ENCODE measurements at places on chromosomes 11 and 22.

DNA sequence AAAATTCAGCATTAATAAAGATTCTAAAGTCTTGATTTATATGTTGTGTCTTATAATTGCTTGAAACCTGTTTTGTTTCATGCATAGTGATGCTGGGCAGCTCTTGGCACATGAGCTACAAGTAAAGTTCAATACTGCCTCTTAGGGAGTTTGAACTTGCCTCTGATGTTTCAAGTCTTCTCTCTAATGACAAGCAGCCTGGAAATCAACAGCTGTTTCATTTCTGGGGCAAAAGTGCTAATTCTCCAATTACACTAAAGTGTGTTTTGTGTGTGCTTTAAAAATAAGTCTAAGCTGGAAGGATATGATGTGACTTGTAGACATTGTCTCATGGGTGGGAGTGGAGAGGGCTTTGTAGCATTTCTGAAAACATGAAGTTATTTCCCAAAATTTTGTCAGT, 23.7 kb upstream of the SESN3 start:
- no peak for DNase-seq

GRCh38 chr11:20668844-20669819, at the start of gene NELL1:
TSS of gene NELL1 (plus strand) at chr11:20669586.
- no peak for DNase-seq

GRCh38 chr11:76143274-76143673, 63.0 kb downstream of the WNT11 start:
- DNase-seq, result no peak

DNA sequence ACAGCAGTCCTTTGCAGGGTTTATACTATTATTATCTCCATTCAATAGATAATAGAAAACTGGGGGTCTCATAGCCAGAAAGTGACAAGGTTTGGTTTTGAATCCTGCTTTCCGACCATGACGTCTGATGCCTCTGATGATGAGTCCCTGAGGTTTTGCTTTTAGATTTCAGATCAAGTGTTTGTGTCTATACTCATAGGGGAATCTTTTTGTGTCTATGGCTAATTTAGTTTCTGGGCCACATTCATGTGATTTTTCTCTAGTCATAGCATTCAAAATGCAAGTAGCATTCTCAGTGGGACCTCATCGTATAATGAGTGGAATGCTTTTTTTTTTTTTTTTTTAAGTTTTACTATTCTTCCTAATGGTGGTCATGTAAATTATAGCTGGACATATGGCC, 72.9 kb downstream of the TNRC6B start:
- DNase-seq, result no peak

GRCh38 chr22:24407278-24407665, 20.1 kb upstream of the ADORA2A start:
- DNase-seq, result no peak

- DNase-seq, result no peak
These were observed 6.7 kb downstream of the NECTIN1 start for GRCh38 chr11:119722281-119722794.

DNA sequence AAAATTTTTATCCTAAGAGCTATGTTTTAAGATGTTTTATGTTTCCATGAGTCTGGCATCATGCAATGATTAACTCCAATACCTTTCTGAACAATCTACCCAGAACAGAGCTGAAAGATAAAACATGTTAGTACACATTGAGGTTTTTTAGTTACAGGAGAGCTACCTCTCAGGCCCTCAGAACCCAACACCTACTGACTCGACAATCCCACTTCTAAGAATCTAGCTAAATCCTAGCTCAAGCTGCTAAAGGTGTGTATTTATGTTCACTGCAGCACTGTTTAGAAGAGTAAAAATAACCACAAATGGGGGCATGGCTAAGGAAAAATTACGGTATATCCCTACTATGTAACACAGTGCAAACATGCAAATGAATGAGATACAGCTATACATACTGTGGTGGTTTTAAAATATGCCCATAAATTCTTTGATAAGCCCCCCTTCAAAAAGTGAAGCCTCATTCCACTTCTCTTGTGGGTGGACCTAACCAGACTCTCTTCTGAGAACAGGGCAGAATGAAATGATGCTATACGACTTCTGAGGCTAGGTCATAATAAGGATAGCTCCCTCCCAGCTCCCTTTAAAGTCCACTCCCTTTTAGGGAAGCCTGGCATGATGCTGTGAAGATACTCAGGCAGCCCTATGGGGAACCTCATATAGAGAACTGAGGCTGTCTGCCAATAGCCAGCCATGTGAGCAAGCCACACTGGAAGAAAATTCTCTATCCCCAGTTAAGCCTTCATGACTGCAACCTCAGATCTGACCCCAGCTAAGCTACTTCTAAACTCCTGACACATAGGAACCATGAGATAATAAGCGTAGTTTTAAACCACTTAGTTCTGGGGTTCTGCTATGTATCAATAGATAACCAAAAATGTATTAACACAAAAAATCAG, 29.5 kb downstream of the TMEM123 start:
- DNase-seq, result no peak

DNA sequence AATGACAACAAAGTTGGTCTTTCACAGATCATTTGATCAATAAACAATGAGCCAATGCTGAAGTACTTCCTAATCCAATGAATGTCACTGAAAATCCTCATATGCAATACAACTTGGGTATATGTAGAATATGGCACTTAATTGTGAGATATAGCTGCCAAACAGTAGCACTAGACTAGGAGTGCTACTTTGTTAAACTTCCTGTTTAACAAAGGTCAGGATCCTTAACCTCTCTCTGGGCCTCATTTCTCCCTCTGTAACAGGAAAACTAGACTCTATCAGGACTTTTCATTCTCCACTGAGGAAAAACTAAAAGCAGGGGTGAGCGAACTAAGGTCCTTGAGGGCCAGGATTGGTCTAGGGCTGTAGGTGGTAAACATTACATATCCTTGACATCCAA, 56.1 kb downstream of the PITPNB start:
- DNase-seq, result no peak

DNA sequence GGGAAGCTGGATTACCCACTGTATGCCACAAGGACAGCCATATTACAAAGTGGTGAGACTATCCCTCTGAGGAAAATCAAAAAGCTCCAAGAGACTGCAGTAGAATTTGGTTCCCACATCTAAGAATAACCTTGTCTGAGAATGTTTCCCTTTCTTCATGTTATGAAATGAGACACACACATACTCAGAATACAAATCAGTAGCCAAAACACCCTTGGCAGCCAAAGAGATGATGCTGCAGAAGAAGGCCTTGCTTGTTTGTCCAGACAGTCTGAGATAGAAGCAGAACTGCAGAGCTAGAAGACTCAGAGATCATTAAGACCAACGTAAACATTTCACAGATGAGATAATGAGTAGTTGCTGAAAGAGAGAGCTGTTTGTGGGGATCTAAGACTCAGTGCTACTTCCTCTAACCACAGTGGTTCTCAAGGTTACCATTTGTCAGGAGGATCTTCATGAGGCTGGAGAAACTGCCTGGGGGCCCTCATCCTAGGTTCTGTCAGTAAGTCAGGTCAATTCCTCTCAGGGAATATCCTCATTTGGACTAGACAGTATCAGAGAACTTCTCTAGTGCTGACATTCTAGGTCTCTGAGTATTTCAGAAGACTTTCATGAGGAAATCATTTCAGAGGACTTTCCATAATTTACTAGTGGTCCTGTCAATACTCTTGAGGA, 38.9 kb downstream of the RELT start:
- no peak for DNase-seq

DNA sequence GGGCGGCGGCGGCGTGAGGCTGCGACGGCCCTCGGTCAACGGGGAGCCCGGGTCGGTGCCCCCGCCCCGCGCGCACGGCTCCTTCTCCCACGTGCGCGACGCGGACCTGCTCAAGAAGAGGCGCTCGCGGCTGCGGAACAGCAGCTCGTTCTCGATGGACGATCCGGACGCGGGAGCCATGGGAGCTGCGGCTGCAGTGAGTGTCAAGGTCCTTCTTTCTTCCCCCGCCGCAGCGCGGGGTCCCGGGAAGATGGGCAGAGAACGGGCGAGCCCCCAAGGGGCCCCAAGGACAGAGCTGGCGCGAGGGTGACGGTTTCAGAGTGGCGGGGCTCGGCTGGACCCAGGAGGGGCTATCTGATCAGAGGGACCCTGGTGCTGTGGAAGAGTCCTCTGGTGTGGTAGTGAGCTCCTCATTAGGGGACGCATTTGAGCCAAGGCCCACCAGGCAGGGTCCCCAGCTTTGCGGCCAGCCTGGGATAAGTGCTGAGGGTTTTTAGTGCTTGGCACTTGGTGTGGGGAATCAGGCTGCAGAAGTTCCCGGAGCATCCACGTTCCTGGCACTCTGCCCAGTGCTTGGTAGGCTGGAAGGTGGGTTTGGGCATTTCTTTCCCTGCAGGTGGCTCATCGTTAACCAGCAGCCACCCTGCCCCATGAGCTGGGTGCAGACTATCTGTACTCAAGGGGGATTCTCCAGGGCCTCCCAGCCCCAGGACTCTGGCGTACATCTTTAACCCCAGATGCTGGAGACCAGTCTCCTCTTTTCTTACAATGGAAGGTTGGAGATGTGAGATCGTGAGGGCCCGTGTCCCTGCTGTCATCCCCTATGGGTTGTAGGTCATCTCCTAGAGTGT, 9.8 kb downstream of the EHBP1L1 start:
- DNase-seq, result no peak

GRCh38 chr22:44574057-44574639, 76.1 kb upstream of the RTL6 start:
- DNase-seq, result no peak

GRCh38 chr11:94675239-94675638, 92.9 kb upstream of the AMOTL1 start:
- DNase-seq, result no peak

DNA sequence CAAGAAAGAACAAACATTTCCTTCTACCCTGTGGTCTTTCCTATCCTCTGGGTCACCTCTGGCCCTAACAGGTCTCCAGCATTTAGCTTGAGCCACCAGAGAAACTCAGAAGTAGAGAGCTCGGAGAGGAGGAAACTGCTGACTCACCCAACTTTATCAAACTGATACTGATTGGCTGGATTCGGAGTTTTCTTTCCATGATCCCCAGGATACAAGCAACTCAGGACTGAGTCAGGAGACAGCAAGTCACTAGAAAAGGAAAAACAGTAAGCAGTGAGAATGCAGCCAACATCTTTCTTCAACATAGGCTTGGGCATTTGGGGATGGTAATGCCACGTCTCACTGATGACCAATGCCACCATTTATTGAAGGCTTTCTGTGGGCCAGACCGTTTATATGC, 32.7 kb downstream of the THOC5 start:
- no peak for DNase-seq

DNA sequence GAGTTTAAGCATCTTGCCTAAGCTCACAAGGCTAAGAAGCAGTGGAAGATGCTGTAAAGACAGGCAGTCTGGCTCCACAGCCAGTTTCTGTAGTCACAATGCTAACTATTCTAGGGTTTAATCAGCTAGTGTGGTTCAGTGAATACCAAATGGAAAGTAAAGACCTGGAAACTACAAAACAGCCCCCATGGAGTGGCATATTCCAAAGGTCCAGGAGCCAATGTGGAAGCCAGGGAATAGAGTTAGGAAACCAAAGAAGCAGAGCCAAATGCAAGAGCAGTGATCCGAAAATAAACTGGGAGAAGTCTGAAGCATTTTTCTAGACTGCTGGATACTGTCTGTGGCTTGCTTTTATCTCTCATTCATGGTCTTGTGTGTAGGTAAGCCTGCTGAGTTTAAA, 731.2 kb upstream of the ANO5 start:
- DNase-seq, result no peak

- DNase-seq, result no peak
These were observed 75.0 kb downstream of the JRKL start for GRCh38 chr11:96464700-96465307.

GRCh38 chr22:38062791-38063190, 5.6 kb downstream of the PICK1 start:
- no peak for DNase-seq

DNA sequence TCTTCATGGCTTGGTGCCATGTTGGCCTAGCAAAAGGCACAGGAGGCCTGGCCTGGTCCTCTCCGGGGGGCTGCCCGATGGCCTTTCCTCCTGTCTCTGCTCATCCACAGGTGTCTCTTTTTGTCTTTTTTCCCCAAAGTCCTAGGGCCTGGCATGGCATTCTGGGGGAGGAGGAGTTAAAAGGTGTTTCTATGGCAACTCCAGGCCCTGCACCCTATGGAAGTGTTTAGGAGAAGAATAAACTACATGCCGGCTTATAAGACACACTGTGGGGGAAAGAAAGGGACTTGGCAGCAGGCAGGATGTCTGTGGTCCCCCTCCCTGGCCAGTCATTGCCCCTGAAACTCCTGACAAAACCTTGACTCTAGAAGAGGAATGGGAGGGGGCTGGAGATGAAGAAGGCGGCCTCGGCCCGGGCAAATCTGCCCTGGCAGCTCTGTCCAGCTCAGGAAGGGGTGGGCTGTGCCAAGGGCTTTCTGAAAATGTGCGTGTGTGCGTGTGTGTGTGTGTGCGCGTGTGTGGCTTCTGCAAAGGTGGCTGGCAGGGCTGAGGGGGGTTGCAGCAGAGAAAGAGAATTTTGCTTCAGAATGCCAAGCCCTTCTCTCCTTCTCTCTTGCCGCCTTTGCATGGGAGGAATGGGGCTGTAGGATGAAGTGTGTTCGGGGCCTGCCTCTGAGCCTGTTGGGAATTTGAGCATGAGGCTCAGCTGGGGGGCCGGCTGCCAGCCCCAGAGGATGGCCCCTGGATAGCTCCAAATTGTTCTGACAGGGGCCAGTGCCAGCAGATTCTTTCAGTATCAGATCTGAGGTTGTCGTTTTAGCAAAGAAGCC, 3.2 kb downstream of the TIMP3 start:
- DNase-seq, result no peak

GRCh38 chr11:59208956-59209355, 3.8 kb downstream of the MPEG1 start:
- no peak for DNase-seq

DNA sequence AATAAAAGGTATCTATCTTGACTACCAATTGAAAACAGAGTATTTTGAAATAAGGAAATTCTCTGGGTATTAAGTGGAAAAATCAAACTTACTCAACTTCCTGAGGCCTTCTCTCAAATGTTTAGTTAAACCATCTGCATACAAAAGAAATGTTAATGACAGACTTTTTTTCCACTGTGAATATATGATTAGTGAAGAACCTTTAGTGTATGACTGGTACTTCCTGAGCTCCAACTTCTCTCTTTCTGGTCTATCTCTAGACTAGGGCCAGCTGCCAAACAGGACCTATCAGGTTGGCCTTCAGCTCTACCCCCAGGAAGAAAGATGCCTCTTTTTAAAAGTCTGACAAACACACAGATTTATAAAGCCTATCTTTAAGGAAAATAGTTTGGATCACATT, 68.8 kb upstream of the SCUBE2 start:
- DNase-seq, result no peak

- DNase-seq, result no peak
These were observed 81.5 kb upstream of the TP53AIP1 start for GRCh38 chr11:129023968-129024676.

GRCh38 chr11:126915430-126915829, 85.1 kb downstream of the KIRREL3 start:
- no peak for DNase-seq

DNA sequence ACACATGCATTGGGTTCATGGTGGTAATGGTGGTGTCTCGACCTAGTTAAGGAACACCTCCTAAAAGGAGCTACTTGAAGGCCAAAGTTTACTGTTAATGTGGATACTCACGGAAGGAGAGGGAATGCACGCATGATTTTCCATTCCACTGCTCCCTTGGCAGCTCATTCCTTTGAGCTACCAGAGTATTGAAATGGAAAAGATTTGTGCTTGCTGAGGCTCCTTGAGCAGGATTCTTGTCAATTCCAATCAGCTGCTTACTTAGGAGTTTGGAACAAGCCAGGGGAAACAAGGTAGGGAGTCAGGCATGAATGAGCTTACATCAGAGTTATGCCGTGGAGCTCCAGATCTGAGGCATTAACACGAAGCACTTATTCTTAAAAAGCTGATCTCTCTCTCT, 108.8 kb downstream of the GRIA4 start:
- no peak for DNase-seq

Data from stimulated activated CD4-positive, alpha-beta T cell treated with anti-CD3 and anti-CD28 coated beads, Interleukin-1b, Interleukin-23, amount 100 ng/mL, for 1 hour (primary cell).